ENCODE measurements at places on chromosomes 5 and 9. TPM values are rescaled to one million over a fixed set of nuclear protein-coding genes. Genes with fewer than 3 reads are reported as not detected.
A peak's percentile ranks its signal among the peaks of the same experiment; 100 is the strongest.

DNA sequence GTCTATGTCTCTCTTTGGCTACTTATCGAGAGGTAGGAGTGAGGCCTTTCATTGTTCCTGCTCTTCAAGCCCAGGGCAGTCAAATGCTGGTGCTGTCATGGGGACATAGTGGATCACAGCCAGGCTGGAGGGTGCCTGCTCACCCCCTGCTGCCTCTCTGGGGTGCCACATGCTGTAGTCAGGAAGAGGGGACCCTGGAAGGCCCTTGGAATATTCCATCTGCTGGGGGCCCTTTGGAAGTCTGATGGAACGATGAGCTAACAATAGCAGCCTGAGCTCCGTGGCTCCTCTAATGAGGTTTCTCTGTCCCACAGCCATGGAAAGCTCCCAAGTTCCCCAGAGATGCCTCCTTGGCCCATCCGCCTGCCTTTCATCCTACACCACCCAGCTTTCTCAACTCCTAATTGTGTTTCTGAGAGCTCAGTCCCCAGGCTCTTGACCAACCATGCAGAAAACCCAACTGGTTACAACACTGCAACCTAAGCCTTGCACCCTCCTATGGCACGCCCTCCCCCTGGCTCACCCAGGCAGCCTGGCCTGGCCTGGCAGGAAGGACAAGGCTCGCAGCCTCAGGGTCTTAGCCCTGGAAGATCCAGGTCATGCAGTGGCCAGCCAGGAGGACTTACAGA is 91.7 kb downstream of the NRG2 start:
- DNase-seq: peak; percentile 63

DNA sequence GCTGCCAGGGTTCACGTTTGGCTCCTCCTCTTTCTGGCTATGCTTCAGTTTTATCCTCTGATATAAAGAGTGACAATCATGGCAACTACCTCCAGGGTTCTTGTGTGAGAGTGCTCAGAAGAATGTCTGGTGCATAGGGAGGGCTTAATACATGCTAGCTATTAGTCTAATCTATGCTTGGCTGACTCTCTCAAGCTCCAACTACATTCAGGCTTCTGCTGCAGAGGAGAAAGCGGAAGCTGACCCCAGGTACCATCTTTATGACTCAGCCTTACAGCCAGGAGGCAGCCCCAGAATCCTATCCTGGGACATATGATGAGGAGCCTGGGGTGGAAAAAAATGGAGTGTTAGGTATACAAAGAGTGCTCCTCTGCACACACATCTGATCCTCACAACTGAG is 32.1 kb upstream of the RASGRF2 start:
- no peak for DNase-seq

DNA sequence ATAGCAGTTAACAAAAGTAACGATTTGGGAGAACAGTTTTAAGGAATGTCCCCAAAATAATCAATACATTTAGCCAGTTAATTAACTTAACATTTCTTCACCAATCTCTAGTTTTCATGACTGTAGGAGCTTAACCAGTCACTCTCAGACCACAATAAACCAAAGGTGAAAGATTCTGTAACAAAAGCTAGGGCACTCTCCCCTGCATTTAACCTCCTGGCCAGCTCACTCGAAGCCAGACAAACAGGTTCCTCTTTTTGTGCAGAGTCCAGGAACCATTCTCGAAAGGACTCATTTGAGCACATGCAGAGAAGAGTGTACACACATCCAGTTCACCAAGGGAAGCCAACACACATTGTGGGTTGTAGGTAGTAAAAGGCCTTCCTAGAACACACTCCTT is 6.5 kb downstream of the IL7R start:
- no peak for DNase-seq

The CBY3 gene
- total RNA-seq: not detected

The MTRR gene
- total RNA-seq: 22.6 TPM
